ENCODE measurements at places on chromosomes 3 and 15.
A peak's percentile ranks its signal among the peaks of the same experiment; 100 is the strongest.

DNA sequence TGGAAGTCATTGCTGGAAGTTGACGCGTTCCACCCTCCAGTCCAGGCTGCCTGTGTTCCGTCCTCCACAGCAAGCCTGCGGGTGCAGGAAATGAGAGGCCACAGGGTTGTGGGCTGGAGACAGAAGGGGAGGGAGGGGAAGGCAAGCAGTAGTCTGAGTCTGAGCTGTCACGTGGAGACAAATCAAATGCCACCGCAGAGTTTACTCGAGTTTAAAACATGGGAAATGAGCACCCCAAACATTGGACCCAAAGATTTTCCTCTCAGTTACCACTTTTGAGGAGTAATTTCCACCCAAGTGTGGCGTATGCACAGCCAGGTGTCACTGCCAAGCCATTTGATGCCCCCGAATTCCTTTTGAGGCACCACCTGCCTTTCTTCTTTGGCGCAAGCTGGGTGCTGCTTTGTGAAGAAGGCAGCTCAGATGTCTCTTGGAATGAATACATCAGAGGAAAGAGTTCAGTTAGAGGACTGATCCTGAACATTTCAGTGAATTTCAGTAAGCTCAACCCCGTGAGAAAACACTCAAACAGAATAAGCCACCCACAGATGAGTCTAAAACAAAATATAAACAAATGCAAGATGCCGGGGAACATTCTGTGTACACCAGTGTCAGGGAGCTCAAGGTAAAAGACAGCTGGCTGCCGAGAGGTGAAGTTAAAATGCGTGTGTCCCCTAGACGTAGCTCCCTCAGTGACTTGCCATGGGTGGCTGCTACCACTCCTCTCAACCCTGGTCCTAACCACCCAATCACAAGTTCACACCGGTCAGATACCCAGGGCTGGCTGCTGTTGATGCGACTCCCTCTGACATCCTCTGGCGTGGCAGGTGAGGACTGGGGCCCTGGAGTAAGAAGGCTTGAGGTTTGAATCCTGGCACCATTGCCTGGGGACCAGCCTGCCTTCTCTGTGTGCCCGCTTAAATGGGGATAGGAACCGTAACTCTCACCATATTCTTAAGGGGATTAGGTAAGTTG, 203.8 kb downstream of the UACA start:
- DNase-seq: no peak

DNA sequence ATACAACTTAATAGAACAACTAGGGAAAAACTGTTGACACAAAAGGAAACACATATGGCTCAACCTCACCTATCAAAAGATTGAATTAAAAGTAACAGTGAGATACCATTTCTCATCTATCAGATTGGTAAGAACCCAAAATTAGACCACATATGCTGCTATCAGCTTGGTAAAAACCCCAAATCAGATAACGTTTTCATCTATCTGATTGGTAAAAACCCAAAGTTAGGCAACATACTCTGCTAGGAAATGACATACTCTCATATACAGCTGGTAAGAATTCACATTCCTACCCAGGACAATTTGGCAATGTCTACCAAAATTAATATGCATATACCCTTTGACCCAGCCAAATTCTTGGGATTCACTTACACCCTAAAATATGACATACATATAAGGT, 26.3 kb downstream of the NRG4 start:
- no peak for DNase-seq

GRCh38 chr3:27713435-27714145, 8.5 kb downstream of the EOMES start:
- no peak for DNase-seq

GRCh38 chr3:78670746-78671145, 1097.1 kb downstream of the ROBO1 start:
- no peak for DNase-seq

- no peak for DNase-seq
These were observed 21.6 kb downstream of the QTRT2 start for GRCh38 chr3:114078126-114078525.

GRCh38 chr3:102297072-102297658, 137.7 kb upstream of the ZPLD1 start:
- DNase-seq: no peak

DNA sequence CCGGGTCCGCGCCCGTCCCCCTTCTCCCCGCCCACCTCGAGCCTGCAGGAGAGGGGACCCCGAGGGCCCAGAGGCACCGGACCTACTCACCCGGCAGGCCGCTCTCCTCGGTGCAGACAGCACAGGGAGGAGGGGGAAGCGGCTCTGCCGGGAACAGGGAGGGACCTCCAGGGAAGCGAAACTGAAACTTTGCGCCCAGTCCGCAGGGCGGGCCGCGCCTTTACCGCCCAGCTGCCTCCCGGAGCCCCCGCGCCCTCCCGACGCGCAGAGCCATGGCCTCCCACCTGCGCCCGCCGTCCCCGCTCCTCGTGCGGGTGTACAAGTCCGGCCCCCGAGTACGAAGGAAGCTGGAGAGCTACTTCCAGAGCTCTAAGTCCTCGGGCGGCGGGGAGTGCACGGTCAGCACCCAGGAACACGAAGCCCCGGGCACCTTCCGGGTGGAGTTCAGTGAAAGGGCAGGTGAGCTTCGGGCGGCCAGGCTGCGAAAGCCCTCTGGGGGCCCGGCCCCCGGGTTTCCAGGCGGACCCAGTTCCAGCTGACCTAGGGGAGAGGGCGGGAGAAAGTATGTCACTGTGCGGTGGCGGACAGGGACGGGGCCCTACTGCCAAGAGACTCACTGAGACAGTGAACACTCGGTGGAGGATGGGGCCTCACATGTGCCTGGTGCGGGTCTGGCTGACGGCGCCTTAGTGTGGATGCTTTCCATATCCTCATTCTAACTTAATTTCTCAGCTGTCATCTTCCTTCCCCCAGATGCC, at the start of the genes DTX3L and PARP9:
DTX3L (plus strand) TSS at position 184 of the 758 bp plus-strand sequence; CDS start at position 273, 89 bp downstream.
PARP9 (minus strand) TSS at position 146 of the 758 bp plus-strand sequence. CDS start 4,680 bp downstream, outside the sequence.
- DNase-seq: peak; percentile 78

DNA sequence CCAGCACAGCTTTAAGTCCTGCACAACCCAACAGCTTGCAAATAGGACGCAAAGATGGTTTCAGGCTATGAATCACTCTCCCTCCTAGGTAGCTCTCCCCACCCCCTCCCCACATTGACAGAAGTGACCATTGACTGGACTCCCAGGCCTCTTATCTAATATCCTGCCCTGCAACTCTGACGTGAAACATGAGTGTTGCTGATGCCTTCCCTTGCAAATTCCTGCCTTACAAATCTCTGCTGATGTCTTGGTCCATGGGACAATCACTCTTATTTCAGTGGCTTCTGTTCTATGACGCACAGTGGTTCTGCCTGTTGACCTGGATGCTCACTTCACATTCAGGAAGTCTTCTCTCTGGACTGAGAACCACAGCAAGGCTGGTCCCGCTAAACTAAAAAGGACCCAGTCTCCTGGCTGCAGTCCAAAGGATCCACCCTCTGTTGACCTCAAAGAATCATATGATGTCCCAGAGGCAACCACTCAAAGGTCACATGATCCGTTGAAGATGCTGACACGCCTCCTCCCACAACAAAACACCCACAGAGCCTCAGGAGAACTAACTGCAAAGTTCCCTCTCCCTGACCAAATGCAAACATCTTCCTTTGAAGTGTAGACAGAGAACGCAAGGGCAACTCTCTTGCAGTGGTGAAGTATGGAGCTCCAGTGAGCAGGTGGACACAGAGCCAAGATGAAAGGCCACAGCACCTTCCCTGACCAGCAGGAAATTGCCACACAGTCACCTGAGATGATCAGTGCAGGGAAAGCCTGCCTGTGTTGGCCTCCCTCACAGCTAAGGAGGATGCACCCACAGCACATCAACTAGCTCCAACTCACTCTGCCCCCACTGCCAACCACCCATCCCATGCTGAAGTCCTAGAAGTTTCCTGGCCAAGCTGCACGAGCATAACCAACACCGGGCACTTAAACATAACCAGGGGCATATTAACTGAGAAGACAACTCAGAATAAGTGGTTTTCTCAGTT, 112.3 kb downstream of the ADAMTS17 start:
- DNase-seq: no peak

DNA sequence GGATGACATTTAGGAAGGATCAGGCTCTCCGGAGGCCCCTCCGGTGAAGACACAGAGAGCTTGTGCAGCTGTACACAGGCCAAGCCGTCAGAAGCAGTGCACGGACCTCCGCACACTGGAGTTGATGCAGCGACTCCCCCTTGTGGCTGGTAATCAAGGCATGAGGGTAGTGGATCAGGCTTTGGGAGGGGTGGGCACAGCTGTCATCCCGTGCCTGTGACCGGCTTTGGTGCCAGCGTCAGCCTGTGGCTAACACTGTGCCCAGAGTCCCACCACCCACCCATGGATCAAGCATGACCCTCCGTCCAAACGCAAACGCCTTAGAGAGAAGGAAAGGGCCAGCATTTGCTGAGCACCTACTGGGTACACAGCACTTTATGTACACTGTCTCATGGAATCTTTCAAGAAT, 8.2 kb upstream of the GRIP2 start:
- DNase-seq: peak; percentile 74

DNA sequence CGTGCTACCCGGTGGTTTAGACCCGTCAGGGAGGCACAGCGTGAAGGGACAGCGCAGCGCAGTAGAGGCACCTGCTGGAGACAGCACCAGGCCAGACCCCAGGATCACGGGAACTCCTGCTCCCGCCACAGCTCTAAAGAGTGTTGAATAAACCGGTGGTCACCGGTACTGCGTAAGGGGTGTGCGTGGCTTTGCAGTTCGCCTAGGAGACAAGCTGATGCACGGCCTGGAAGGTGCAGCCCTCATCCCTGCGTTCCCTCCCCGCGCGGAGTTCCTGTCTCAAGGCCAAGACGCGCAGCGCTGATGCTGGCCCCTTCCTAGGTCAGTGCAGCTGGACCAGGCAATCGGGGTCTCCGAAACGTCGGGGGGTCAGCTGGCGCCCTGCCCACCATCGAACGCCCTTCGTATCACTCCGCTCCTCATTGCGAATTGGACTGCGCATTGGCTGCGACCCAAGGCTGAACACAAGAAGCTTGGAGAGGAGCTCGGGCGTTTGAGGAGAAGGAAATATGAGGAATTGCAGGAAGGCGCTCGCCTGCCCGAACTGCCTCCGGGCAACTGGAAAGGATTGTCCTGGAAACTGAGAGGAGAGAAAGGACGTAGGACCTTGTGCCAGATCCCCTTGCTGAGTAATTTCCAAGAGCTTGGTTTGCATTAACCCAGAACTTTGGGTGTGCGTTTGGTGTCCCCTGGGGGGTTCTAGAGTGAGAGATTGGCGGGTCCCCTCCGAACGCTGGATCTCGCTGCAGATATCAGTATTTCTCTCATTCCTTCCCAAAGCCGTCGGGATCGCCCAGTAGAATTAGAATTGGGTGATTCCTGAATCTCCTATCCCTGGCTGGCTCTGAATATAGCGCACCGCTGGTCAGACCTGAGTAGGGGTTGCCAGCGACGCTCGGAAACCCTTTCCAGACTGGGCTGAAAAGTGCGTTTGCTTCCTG, 2.3 kb upstream of the SOX14 start:
- DNase-seq: no peak

DNA sequence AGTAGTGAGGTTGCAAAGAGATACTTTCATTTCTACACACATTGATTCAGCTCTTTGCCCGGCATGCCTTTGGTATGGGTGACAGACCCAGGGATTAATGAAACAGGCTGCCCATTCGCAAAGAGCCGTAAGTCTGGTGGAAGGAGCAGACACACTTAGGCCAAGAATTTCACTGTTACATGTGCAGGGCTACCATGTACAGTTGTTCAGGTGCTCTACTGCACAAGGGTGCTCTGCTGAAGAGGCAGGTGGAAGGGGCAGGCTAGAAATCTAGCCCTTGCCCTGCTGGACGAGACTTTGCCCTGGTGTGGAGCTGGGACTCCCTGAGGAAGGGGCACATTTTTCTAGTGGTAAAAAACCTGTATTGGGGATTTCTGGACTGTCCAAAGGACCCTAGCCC, 26.2 kb upstream of the RASGRF1 start:
- no peak for DNase-seq

DNA sequence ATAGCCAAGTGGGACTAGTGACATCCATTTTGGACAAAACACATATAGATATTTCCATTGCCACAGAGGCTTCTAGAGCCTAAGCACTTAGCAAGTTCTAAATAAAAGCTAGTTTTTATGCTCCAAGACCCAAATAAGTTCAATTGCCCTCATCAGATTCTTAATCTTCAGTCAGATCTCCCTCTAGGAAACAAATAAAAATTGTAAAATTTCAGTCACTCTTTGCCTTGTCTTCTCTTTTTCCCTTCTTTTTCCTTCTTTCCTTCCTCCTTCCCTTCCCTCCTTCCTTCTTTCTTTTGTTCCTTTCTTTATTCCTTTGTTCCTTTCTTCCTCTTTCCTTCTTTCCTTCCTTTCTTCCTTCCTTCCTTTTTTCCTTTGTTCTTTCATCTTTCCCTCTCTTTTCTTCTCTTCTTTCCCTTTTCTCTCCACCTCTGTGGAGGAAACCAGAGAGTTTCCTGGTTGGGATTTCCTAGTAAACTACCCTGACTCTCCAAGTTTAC, 68.8 kb upstream of the GADL1 start:
- DNase-seq: no peak

GRCh38 chr3:115692887-115693524, 69.7 kb downstream of the GAP43 start:
- DNase-seq: peak; percentile 87

- DNase-seq: no peak
These were observed 4.4 kb downstream of the TNK2 start for GRCh38 chr3:195903950-195904290.

- no peak for DNase-seq
These were observed 20.4 kb downstream of the ISG20 start for GRCh38 chr15:88658972-88659931.

- no peak for DNase-seq
These were observed 75.1 kb downstream of the FOXB1 start for GRCh38 chr15:60079210-60079609.

- DNase-seq: no peak
These were observed 546.1 kb downstream of the NTRK3 start for GRCh38 chr15:87710406-87710805.

GRCh38 chr3:174438501-174439145, 420.5 kb upstream of the NAALADL2 start:
- no peak for DNase-seq

- DNase-seq: peak; percentile 8
These were observed 345.1 kb downstream of the IL5RA start for GRCh38 chr3:2765002-2765579.

DNA sequence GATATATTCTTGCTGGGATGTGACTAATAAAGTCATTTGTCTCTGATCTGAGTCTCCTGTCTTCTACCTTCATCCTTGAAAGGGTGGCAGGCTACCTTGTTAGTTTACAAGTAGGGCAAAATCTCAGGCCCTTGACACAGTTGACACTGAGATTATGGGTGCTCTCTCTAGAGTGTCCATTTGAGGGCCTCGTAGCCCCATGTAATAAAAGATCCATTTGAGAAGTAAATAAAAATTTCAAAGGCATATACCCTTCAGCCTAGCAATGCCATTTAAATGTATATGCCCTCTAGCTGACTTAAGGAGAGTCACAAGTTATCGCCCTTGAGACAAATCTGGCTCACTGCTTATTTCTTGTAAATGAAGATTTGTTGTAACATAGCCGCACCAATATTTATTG, 98.6 kb downstream of the TCF12 start:
- peak; percentile 19 for DNase-seq

- DNase-seq: no peak
These were observed 477.7 kb upstream of the ZNF385D start for GRCh38 chr3:22228705-22229104.

All from BE2C (cell line).